ENCODE measurements at places on chromosomes 2 and 18.

DNA sequence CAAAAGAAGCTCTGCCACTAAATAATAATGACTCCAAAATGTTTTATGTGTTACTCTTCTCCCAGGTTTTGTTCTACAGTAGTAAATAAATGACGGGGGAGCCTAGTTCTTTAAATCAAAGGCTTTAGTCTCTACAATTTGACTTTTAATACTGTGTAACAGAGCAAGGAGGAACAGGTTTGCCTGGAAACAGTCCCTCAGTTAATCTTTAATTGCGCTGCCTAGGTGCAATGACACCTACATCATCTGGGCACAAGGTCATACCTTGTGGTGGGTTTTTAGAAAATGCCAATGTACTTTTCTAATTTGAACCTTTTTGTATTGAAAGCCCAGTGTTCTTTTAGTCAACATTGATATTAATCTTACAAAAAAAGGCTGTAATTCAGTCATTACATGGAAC, 287.3 kb upstream of the SETBP1 start:
- DNase-seq: no peak

- DNase-seq: no peak
Observed at GRCh38 chr18:37516361-37516853, 49.2 kb downstream of the CELF4 start.

DNA sequence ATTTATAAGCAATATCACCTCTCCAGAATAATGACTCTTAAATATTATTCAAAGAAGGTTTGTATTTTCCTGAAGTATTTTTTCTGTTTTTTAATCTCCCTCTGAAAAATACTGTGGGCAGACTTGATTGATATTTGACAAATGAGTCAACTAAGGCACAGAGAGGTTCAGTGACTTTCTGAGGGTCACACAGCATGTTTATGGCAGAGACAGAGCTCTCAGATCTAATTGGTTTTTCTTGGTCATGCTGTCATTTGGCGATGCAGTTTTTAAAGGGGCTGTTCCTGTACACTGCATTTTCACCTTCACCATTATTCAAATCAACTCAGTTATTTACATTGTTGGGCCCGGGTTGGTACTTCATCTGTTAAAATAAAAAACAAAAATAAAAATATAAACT, 264.3 kb downstream of the LRRTM1 start:
- DNase-seq: no peak

DNA sequence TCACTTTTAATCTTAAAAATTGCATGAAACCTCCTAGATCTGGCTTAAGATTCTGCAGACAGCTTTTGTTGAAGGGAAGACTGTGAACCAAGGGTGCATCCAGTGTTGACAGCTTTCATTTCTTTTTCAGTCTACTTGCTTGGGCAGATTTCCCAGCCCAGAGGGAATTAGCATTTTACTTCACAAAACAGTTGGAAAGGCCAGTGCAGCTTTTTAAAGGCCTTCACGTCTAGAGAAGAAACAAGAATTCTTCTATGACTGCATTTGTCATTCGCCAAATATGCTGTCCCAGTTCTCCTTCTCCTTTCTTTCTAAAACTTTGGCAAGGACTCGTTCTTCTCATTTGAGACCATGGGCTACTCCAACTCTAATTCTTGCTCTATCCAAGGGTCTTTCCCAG, 17.4 kb downstream of the NTSR2 start:
- no peak for DNase-seq

GRCh38 chr2:189570570-189571031, 10.0 kb downstream of the SLC40A1 start:
- peak; percentile 19 for DNase-seq

- DNase-seq: no peak
Observed at GRCh38 chr2:110993557-110994231, 127.0 kb upstream of the BCL2L11 start.

- DNase-seq: no peak
Observed at GRCh38 chr2:195600778-195601177, 56.2 kb upstream of the SLC39A10 start.

DNA sequence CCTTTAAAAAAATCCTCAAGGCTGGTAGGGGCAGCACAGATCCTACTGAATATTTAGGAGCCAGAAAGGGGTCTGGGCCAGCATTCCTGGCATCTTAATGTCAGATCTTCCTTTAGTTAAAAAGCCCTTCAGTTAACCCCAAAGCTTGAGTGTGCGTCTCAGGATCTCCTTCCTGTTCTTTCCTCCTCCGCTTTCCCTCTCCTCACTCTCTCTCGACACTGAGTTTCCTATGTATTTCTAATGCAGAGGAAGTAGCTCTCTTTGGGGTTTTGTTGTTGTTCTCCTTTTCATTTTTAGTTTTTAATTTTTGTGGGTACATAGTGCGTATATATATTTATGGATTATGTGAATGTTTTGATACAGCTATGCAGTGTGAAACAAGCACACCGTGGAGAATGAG, 109.9 kb upstream of the COPS8 start:
- DNase-seq: no peak

GRCh38 chr18:6414118-6414722, 491 bp downstream of the L3MBTL4 start:
- DNase-seq: no peak

DNA sequence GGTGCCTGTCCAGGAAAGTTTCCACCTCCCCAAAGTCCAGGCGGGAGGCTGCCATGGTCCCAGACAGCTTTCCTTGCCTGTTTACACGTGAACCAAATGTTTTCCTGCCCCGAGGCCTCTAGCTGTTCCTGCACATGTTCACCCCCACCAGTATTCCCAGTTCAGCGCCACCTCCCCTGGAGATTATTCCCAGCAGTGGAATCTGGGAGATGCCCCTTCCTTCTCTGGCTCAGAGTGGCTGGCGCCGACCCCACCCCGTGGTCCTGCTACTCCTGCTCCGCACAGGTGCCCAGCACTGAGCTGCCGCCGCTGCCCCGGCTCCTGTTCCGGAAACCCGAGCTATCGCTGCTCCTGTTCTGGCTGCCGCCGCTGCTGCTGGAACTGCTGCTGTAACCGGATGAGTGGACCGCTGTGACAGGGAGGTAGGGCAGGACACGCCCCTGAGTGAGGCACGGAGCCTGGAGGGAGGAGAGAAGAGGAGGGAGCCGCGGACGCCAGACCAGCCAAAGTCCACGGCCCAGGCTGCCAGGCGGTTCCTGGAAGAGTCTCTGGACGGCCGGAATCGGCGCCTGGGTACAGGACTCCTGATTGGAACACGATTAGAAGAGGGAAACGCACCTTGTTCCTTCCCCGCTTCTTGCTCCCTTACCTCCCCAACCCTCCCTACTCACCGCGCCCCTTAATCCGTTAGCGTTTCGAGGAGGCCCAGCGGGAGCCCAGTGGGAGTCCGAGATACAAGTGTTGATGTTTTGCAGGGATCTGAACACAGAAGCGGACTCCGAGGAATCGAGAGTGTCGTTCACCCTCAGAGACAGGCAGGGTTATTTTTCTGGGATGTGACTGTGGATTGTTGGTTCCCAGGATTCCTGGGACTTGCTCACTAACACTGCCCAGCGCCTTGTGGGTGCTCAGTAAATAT, at the start of gene PDE11A:
Gene PDE11A (minus strand): TSS at position 395 of the 919 bp plus-strand sequence. CDS start 340 bp downstream, at position 55.
- DNase-seq: peak; percentile 13

GRCh38 chr2:108813732-108814131, 27.2 kb downstream of the CCDC138 start:
- no peak for DNase-seq

DNA sequence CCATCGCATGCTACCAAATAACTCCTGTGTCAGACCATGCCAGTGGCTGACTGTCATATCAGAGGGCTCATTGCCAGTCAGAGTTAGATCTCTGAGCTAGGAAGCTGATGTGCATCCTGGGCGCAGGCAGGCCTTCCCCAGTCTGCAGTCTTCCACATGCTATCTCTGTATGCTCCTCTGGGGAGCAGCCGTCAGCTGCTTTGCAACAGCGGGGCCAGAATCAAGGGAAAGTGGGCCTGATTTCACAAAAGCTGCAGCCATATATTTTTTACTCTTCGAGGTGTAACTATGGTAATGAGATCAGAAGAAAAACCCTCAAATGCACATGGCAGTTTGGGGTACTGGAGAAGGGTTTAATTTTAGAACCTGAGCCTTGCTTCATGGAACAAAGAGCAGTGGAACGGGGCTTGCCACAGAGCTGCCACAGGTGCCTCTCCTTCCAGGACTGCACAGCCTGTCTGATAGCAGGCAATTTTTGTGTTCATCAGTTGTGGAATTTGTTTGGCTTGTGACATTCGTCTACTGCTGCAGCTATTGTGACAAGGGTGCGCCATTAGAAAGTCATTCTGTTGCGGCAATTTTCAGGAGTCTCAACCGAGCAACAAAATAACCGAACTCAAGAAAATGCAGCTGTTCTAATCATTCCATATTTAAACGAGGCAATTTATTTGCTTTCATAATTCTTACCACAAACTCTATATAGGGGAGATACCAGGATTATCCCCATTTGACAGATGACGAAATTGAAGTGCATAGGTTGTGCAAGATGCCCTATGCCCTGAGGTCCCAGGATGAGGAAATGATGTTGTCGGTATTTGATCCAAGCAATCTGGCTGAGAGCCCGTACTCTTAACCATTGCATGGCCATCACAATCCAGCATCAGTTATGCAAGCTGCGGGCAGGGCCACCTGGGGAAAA, 109.6 kb upstream of the CYRIA start:
- no peak for DNase-seq

- DNase-seq: no peak
Observed at GRCh38 chr2:190379249-190379964, 28.7 kb upstream of the MFSD6 start.

GRCh38 chr2:207823865-207824264, 54.2 kb upstream of the FZD5 start:
- DNase-seq: no peak

- no peak for DNase-seq
Observed at GRCh38 chr2:16101196-16101595, 160.8 kb downstream of the MYCN start.

DNA sequence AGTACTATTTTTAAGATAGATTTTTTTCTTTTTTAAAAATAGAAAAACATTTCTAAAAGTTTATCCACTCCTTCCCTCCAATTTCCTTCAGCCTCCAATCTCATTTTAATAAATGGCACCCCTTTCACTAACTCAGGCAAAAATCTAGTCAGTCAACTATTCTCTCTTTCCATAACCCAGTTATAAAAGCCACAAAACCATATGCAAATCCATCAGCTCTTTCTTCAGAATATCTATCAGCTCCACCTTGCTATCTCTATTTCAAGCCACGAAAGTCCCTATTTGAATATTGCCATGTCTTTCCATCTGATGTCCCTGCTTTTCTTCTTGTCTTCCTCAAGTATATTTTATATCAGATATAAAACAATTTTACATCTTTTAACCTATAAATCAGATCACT, 397.1 kb downstream of the ERBB4 start:
- DNase-seq: no peak

GRCh38 chr2:18651842-18652774, 62.7 kb upstream of the NT5C1B start:
- DNase-seq: no peak

GRCh38 chr2:127573298-127573697, 37.8 kb downstream of the MYO7B start:
- DNase-seq: no peak

DNA sequence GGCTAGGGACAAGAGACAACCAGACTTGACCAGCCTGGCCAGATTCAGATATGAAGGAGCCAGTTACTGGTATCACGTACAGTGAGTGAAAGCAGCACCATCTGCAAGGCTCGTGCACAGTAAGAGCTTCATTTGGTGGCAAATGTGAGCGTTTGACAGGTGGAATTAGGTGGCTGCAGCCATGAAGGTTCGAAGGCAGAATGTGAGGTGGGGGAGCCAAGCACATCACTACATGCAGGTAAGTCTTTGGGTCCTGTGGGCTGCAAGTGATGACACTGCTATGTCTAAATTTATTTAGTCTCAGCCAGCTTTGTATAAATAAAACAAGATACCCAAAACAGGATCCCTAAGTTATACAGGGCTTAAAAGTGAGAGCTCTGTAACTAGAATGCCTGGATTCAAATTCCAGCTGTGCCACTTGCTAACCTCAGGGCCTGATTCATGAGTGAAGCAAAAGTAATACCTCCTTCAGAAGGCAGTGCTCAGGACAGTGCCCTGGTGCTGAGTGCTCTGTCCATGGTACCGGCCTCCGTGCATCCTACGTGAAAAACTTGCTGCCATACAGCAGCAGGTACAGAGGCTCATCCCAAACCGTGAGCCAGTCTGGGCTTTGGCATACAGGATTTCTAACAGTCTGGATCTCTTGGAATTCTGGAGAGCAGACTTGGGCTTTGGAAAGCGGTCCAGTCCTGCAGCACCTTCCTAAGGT, 18.6 kb downstream of the DDX18 start:
- DNase-seq: no peak

DNA sequence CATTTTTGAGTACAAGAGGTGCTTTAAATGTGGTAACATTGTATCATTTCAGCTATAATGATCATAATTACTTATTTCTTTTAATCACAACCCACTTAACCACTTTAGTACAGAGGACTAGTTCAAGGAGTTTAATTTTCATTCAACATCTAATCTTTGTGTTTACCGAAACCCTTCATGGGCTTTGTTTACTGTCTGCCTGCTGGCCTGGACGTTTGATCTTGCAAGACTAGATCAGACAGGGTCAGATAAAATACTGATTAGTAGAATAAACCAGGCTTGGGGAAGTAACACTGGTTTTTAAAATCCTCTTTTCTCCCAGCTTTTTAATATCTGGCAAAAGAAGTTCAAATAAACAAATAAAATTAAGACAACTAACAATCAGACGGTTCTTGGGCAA, 93.6 kb downstream of the SATB2 start:
- peak; percentile 51 for DNase-seq

DNA sequence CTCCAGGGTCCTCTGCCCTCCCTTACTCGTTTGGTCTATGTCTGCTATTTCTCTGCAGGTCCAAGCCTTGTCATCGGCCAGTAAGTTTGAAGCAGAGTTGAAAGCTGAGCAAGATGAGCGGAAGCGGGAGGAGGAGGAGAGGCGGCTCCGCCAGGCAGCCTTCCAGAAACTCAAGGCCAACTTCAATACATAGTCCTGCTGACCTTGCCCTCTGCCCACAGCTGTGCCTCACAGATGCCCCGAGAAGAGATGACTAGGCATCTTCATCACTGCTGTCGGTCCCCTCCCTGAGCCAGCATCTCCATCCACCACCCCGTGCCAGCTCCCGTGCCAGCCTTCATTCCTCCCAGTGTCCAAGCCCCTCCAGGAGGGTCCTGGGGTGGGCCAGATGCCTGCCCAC, 15.6 kb upstream of the GIGYF2 start:
- no peak for DNase-seq

DNA sequence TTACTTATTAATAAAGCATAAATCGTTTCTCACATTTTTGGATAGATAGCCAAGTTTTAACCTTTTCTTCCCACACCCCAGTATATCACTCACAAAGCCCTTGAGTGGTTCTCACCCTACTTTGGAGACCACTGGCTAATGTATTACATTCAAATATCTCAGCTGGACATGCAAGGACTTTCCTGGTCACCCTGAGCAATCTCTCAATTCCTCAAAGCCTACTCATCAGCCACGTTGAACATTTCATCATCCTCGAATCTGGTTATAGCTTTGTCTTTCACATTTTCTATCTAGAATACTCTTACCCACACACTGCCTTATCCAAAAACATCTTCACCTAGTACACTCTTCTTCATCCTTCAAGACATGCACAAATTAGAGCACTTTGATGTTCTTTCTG, 71.1 kb upstream of the MAPRE2 start:
- no peak for DNase-seq

- DNase-seq: no peak
Observed at GRCh38 chr18:13363359-13363758, 144.8 kb downstream of the LDLRAD4 start.

All from NCI-H1930 (cell line).